Urinary bladder (tissue), 4 donors: ENCODE measurements at places on chromosomes 7 and 10. TPM values are rescaled to one million over a fixed set of nuclear protein-coding genes. Genes with fewer than 3 reads are reported as not detected.

The MAP3K8 gene
- 19.6 TPM for polyA plus RNA-seq

The BEND7 gene
- polyA plus RNA-seq: 8.0 TPM

DNA sequence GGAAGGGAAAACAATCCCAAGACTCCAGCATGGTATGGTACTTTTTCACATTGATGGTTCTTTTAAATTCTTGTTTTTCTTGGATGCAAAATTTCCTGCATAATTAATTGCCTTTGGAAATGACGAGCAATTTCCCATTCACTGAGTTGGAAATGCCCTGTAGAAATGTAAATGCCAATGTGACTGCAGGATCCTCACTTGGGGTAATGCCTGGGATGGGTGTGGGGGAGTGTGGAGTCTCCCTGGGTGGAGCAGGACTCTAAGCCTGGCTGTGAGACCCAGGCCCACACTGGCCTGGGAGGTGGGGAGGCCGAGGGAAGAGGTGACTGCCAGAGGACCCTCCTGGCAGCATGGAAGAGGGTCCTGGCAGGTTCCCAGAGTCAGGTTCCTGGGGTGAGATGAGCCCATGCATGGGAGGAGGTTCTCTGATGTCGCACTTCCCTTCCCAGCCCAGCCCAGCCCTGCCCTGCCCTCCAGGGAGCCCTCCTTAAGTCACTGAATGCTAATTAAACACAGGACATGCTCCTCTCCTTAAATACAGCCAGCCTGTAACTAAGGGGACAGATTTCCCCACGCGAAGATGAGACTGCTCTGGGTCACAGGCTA is 157.9 kb downstream of the GFRA1 start:
- DNase-seq: no peak

The LSM5 gene
- 44.1 TPM for polyA plus RNA-seq

DNA sequence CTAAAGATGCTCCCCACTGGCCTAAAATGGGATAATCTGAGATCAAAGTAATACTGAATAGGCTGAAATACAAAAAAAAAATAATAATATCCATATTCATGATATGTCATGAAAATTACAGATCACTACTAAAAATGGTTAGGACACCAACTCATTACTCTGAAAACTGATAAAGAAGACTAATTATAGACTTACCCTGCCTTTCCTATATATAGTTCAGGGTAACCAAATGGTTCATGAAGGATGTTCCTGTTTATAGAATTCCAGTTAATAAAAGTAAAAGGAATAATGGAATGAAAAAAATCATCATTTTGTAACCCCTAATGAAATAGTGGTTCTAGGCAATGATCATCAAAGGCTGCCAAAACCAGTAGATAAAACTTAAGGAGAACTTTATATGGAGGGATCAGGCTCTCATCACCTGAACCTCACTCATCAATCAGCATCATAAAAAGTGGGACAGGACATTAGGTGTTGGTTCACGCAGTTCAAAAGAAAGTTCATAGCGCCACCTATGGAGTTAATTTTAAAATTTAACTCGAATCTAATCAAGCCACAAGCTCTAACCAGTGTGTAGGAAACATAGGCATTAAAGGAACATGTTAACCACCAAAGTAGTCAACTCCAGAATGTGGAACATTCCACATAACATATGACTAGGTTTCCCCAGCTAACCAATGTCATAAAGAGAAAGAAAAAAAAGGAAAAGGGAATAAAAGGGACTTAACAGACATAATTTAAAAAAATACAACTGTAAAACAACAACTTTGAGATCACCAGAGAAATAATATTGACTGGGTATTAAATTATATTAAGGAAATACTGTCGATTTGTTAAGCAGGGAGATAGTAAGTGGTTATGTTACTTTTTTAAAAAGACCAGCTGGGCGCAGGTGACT is 35.7 kb downstream of the P4HA1 start:
- DNase-seq: no peak

GRCh38 chr7:26279405-26279804 is 12.3 kb upstream of the SNX10 start:
- no peak for DNase-seq

- no peak for DNase-seq
Observed at GRCh38 chr10:12819071-12819470, 182.4 kb downstream of the CCDC3 start.

The SEC31B gene
- 5.1 TPM for polyA plus RNA-seq

The COBL gene
- polyA plus RNA-seq: 1.6 TPM

The SMIM30 gene
- polyA plus RNA-seq: 43.5 TPM

The AKR1C8 gene
- polyA plus RNA-seq: not detected

The ZC3HAV1 gene
- 10.2 TPM for polyA plus RNA-seq

The ANKRD1 gene
- polyA plus RNA-seq: 0.04 TPM

The NME8 gene
- not detected for polyA plus RNA-seq

- no peak for DNase-seq
Observed at GRCh38 chr10:13705526-13706174, 118.9 kb downstream of the PRPF18 start.

- DNase-seq: no peak
Observed at GRCh38 chr10:7432884-7433726, 22.3 kb upstream of the SFMBT2 start.

- DNase-seq: no peak
Observed at GRCh38 chr10:107544706-107545520, 380.4 kb upstream of the SORCS1 start.
